Activated B cell treated with CpG ODN at 0.5 μM for 24 hours (primary cell): ENCODE measurements at places on chromosomes 12 and 14. TPM values are rescaled to one million over a fixed set of nuclear protein-coding genes. Genes with fewer than 3 reads are reported as not detected.

DNA sequence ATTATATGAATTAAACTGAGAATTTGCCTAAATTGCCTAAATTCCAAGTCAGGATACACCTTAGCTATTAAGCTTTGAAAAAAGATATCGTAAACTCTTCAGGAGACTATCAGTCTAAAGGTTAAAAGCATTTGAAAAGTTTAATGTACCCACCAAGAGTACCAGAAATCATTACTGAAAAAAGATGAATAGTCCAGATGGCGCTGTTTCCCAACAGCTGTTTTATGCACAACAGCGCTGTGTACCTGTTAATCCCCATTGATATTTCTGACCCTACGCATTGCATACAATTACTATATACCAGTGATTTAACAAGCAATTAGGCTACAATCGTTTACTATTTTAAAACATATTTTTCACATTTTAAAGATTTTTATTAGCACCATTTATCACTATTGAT, 185.0 kb downstream of the PLCZ1 start:
- DNase-seq, result no peak

Gene SERPINA1
- 0.31 TPM in 1 of 2 replicates, not detected in the other for total RNA-seq

DNA sequence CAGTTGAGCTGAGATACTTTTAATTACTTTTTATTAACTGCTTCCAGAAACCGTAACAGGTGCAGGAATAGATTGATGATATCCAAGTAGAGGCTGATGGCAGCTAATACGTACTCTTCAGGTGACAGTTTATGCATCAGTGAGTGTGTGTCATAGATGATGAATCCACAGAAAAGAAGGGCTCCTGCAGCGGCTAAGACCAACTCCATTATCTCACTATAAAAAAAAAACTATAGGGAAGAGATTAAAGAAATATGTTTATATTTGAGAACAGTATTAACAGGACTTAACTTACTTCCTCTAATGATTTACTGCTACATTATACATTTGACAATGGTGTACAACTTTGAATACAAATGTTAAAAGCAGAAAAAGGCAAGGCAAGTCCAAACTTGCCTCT, 7.4 kb upstream of the LLPH start:
- DNase-seq, result no peak

GRCh38 chr12:113850309-113851056, 115.6 kb downstream of the RBM19 start:
- no peak for DNase-seq

Gene CHFR
- total RNA-seq, result 89.4 and 108 TPM in 2 replicates

DNA sequence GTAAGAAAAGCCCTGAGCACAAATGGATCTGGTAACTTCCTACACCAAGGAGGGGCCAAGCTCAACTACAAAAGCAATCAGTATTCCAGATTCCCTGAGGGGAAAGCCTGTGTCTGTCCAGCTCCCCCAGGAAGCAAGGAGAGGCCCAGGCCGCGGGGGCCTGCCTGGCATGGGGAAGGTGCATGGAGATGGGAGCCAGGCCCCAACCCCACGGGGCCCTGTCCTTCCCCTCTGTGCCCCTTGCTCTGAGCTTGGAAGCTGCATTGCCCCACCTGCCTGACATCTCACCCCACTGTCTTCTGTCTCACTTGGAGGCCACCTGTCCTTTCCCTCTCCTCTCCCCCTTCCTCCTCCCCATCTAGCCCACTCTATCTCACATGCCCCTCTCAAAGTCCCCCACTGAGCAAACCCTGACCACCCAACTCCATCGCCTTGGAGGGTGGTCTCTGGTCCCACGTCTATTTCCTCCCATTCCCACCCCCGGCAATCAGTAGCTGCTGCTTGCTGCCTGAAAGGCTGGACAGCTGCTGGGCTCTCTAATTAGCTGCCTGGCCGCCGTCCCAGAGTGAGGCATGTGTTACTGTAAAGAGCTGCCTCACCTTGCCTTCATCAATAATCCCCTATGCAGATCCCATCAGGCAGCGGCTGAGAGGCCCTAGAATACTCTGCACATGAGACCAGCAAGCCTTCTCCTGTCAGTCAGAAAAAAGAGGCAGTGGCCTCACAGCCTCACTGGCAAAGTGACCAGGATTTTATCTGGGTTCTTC, 3.4 kb upstream of the TMEM229B start:
- no peak for DNase-seq

GRCh38 chr12:64672925-64673409, 62.7 kb downstream of the RASSF3 start:
- DNase-seq, result no peak

- no peak for DNase-seq
Measured at GRCh38 chr12:70659077-70659606, 21.9 kb upstream of the PTPRB start.

- no peak for DNase-seq
Measured at GRCh38 chr14:90272523-90272922, 16.2 kb downstream of the PSMC1 start.

Gene CCT2
- 205 and 211 TPM in 2 replicates for total RNA-seq

Gene SYT1
- total RNA-seq, result 0.39 and 0.49 TPM in 2 replicates

- no peak for DNase-seq
Measured at GRCh38 chr12:39165338-39165737, 259.9 kb upstream of the CPNE8 start.

DNA sequence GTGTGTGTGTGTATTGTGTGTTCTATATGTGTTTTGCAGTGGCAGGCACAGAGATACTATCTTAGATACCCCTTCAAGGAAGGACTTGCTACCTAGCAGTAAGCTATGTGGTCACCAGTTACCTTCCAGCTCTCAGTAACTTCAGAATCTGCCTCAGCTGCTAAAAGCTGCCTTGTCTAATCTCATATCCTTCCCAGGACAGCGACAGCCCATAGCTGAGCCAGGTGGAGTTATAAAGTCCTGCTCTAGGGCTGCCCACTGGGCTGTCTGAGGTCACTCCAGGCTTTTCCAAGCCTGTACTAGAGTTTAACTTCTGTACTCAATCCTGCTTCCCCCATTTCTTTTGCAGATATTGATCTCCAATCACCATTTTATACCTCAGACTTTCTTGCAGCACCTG, 942.6 kb downstream of the GALC start:
- no peak for DNase-seq

- DNase-seq, result no peak
Measured at GRCh38 chr12:14473707-14474287, 93.9 kb downstream of the PLBD1 start.

Gene RTL1
- total RNA-seq, result not detected in 2 replicates

Gene CLEC4D
- total RNA-seq, result not detected in 2 replicates

DNA sequence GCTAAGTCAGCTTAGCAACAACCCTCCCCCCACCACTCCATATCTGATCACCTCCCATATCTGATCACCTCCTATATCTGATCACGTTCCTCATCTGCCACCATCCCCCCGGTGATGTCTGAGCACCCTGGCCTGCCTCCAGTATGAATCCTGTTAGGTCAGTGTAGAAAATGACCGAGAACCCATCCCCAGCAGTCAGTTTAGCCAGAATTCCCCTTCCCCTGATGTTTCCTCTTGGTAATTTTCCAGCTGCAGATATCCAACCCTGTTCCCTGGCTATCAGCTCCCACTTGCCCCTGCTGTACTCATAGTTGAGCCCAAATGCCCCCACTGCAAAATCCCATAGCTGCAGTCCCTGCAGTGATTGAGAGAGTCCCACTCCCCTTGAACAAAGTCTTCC, 12.5 kb downstream of the SELPLG start:
- no peak for DNase-seq

Gene SAMD15
- 0.71 and 1.00 TPM in 2 replicates for total RNA-seq

- no peak for DNase-seq
Measured at GRCh38 chr12:113422886-113423669, 898 bp downstream of the SDSL start.

Gene NCKAP5L
- total RNA-seq, result 7.2 and 9.1 TPM in 2 replicates

GRCh38 chr12:109949089-109949488, 47.1 kb downstream of the GIT2 start:
- DNase-seq, result no peak

DNA sequence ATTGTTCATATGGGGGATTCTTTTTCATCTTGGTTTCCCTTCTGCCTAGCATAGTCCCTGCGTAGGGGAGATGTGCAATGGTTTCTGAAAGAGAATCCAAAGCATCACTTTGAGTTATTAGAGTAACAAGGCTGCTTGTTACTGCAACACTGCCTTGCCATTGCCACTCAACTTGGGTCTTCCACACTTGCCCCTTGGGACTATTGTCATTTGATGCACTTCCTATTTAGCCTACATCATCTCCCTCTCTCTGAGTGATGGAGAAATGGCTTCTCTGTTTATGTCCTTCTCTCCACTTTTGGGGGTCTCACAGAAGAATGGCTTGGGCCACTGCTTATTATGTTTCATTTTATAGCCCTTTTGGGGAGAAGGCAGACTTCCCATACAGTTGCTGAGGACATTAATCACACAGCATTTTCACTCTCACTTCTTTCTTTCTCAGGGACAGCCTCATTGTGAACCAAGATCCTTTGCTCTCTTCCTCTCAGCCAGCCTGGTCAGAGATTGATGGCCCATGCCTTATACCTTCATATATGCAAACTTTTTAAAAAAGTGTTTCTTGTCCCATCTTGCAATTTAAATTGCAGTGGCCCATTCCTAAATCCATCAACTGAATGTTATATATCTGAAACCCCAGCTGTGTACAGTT, 50.8 kb upstream of the POC1B start:
- no peak for DNase-seq

- DNase-seq, result no peak
Measured at GRCh38 chr12:10847744-10848143, 1.5 kb downstream of the PRR4 start.

DNA sequence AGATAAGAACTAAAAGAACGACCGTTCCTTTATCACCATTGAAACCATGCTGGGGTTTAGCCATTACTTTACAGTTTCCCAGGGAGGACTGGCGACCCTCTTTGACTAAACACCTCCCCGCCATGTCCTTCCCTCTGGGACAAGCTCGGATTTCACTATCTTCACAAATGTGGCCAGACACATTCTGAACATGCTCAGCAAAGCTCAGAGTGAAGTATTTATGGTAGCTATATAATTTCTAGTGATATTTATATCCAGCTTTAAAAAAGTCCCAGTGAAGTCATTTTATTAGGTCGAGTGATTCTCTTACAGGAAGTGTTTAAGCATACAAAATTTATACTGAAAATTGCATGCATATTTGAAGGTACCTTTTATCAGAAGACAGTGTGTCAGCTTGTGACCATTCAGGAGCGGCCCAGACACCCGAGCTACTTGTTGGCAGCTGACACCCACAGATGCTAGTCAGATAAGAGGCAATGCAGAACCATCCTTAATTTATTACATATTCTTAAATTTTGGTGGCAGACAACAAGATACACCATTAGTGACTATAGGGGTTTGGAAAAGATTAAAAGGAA, 36.8 kb downstream of the NIN start:
- DNase-seq, result no peak

GRCh38 chr12:57223191-57224165, 6.0 kb upstream of the SHMT2 start:
- DNase-seq, result no peak

Gene EXOC3L4
- total RNA-seq, result not detected in 2 replicates
